ENCODE measurements at places on chromosomes 12 and 14. TPM values are rescaled to one million over a fixed set of nuclear protein-coding genes. Genes with fewer than 3 reads are reported as not detected.

DNA sequence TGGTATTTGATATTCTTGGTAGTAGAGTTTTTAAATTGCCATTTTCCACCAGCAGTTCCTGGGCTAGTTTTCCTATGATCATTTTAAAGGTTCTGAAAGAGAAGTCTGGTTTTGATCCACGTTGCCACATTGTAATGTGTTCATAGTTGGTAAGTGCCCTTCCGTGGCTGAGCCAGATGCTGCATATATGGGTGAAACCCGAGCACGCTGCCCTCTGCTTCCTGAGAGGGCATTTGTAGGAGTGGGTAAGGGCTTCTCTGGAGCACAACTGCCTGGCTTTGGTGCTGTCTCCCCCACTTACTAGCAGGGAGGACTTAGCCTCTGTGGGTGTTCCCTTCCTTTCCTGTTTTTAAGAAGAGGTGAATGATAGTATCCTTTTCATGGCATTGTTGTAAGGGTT lies 7.1 kb downstream of the SNRNP35 start:
- DNase-seq = no peak

GRCh38 chr12:108860443-108860842 lies 3.1 kb upstream of the SSH1 start:
- no peak for DNase-seq

DNA sequence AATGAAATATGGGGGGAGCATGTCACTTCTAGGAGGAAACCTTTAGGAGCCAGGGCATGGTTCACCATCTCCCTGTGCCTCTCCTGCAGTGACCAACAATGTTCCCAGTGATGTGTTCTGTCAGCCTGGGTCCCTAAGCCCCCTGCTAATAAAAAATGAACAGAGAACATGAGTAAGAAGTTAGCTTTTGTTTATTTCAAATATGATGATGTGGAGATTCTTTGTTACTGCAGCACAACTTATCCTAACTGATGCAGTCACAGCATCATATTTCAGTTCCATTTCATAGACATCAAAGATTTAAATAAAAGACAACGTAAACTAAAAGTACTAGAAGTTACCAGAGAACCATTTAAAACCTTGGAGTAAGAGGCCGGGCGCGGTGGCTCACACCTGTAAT lies 43.9 kb downstream of the SERPINA3 start:
- no peak for DNase-seq

GRCh38 chr12:57234233-57234570 lies 4.7 kb downstream of the SHMT2 start:
- DNase-seq = no peak

WSCD2 gene
- total RNA-seq = 0.14 TPM

Data from pancreas (tissue), 10 donors.